ENCODE measurements at places on chromosomes 3 and 15.

DNA sequence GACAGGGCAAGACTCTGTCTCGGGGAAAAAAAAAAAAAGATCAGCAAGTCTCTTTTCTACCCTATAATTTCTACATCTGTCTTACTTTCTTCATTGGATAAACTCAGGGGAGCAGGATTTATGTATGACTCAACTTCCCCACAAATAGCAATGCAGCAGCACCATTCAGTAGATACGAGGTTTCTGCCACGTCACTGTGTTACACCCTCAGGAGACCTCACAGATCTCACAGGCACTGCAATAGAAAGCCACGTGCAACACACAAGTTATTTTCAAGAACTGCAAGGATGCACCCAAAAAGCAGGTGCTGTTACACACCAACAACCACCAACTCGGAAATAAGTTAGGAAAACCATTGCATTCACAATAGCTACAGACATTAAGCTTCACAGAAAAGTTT, 30.2 kb downstream of the TSPAN3 start:
- DNase-seq = no peak

DNA sequence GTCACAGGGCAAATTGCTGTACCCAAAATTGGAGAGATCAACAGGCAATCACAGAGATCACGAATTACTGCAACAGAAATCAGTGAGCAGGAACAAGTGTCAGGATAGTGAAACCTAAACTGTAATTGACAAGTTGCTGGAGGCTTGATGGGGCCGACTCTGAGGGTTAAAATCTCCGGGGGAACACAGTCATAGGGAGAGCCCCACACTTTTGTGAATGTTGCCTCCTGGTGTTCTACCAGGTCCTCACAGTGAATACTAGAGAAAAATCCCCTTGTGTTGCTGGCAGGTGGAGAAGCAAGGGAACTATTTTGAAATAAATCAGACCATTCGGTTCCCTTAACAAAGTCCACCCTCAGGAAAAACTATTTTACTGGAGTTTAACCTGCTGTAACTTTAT, 697.5 kb upstream of the CBLB start:
- no peak for DNase-seq

DNA sequence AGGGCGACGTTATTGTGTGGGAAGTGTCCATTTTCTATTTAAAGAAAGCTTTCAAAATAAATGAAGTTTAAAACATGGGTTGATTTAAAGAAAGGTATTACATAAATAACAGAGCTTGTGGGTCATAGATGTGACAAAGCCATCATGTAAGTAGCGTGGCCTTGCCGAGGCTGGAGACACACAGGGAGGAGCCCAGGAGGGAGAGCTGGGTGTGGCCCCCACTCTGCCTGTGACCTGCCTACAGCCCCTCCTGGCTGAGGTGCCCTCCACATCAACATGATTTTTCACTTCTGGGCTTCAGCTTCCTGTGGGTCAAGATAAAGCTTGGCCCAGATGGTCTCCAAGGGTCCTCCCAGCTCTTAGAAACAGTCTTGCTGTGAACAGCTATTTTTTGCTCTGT, 12.5 kb upstream of the MGLL start:
- DNase-seq = no peak

DNA sequence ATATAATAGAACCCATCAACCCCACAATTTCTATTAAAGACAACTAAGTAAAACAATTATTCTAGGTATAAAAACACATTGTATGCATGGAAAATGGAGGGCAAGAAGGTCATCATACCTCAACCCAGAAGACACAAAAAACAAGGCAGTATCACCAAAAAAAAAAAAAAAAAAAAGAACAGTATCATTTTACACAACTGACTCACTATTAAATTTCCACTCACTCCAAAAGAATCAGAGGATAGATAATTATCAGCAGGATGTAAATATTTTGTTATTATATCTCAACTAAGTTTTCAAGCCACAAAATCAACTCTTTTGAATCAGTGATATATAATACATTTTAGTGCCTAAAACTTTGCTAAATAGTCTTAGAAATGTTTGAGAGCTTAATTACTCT, 55.0 kb downstream of the CLASP2 start:
- DNase-seq = no peak

- DNase-seq = peak; percentile 94
Measured at GRCh38 chr15:31870328-31871165, 159.8 kb upstream of the CHRNA7 start.

GRCh38 chr3:71492974-71493771, 90.4 kb downstream of the FOXP1 start:
- no peak for DNase-seq

DNA sequence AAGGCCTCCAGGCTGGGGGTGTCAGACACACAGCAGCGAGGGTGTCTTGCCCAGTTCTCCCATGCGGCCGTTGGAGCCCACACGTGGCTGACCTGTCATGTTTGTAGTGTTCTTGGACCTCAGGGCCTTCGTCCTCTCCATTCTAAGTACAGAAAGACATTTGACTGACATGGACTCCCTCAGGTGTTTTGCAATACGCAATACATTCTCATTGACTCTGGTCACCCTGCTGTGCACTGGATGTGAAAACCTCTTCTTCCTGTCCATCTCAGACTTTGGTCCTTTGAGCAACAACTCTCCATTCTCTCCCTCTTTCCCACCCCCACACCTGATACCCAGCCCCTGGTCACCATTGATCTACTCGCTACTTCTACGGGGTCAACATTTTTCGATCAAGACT, 28.9 kb upstream of the ACAD9 start:
- DNase-seq = no peak
